ENCODE measurements at places on chromosomes 13 and 19. TPM values are rescaled to one million over a fixed set of nuclear protein-coding genes. Genes with fewer than 3 reads are reported as not detected.

Gene ZNF540
- 7.3 TPM for polyA plus RNA-seq

- no peak for DNase-seq
These were observed 9.2 kb upstream of the ZNF358 start for GRCh38 chr19:7506385-7507328.

DNA sequence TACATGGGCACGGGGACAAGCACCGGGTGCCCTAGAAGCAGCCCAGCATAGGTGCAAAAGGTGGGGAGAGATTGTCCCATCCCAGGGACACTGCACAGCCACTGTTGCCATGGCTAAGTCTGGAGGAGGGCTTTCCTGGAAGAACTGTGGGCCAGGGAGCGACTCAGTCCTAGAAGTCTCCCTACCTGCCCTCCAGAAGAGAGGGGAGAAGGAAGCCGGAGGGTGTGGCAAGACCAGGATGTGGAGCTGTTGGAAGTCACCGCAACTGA lies 2.3 kb upstream of the FBN3 start:
- no peak for DNase-seq

GRCh38 chr13:29589234-29589633 lies 6.3 kb downstream of the SLC7A1 start:
- DNase-seq: peak; percentile 24

Gene TEKTIP1
- 5.1 TPM for polyA plus RNA-seq

- DNase-seq: no peak
These were observed 174.6 kb downstream of the ITGBL1 start for GRCh38 chr13:101626925-101627555.

Gene RFPL4AL1
- polyA plus RNA-seq: 0.25 TPM

DNA sequence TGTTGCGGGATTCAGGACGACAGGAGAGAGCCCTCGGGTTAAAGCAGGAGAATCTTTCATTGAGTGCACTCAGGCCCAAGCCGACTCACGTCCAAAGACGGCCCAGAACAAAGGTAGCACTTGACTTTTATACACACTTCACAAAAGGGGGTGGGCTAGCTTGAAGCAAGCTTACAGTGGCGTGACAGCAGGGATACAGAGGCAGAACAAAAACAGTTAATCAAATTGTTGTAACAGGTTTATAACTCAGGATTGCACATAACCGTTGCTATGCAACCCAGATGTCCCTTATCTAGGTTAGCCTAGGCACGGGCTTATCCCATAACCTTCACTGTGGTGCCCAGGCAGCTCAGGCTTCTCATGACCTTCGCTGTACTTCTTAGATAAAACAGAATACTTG lies 2.0 kb downstream of the MED25 start:
- no peak for DNase-seq

GRCh38 chr13:90068658-90069057 lies 1278.8 kb upstream of the MIR17HG start:
- DNase-seq: no peak

DNA sequence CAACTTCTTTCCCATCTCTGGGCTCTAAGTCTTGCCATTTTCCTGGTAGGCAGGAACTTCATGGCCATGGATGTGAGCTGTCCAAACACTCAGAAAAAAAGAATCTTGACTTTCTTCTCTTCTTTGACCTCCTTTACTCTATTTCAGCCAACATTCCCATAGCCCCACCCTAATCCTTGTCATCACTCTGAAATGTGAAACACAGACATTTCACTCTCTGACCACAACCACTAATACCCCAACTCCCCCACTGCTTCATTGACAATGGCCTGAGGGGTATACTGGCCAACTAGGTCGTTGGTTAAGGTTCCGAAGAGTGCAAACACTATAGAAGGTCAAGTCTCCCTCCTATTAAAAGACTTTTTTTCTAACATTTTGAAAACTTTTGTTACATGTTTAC lies 4.7 kb upstream of the CYP2A13 start:
- DNase-seq: no peak

DNA sequence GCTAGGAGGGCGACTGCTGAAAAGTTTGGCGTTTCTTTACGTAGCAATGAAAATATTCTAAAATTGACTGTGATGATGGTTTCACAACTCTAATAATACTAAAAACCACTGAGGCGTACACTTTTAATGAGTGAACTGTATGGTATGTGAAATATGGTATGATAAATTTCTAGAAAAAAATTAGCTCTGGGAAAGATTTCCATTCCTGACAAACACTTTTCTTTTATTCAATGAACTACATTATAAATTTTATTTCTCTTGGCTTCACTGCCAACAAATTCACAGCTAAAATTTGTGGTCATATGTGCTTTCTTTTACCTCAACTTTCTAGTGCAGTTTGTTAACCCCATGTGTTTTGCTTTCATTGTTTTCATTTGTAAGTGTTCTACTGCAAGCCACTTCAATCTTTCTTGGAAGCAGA lies 11.1 kb downstream of the ZC3H13 start:
- no peak for DNase-seq

GRCh38 chr13:64725492-64725891 lies 2504.6 kb downstream of the PCDH9 start:
- no peak for DNase-seq

DNA sequence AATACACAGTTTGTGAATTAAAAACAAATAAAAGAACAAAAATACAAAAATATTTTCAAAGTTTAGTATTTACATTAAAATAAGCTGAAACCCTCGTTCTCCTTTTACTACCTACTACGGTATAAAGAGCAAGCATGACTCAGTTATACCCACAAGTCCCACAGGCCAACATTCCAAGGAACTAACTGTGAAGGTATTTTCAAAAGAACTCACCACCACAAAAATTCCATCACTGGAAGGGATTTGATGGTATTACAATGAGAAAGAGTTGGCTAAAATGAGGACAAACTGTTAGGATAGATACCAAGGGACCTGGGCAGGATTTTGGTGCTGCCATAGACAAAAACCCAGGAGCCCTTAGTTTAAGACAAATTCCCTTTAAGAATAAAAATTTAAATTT lies 122.7 kb downstream of the TBC1D4 start:
- DNase-seq: no peak

- DNase-seq: no peak
These were observed 25.5 kb downstream of the UPF1 start for GRCh38 chr19:18857223-18857622.

DNA sequence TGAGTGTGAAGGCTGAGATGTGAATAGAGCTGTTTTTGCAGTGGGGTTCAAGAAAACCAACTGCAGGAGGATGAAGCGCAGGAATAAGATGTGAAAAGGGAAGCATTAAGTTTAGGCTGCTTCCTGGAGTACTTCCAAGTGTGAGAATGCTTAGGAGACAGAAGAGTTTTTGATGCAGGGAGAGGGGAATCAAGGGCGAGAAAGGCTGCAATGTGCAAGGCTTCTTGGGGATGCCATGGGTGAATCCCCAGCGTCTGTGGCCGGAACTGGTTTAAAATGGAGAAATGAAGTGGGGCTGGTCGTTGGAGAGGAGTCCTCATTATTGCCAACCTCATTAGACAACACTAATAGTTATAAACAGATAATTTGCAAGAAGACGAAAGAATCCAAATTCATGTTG lies 764.9 kb downstream of the LIG4 start:
- no peak for DNase-seq

GRCh38 chr19:21559444-21559843 lies 54.0 kb downstream of the ZNF429 start:
- DNase-seq: no peak

Gene TEX26
- polyA plus RNA-seq: 1.7 TPM

GRCh38 chr13:38697628-38698333 lies 10.9 kb downstream of the FREM2 start:
- no peak for DNase-seq

Gene COL4A1
- polyA plus RNA-seq: 531 TPM

DNA sequence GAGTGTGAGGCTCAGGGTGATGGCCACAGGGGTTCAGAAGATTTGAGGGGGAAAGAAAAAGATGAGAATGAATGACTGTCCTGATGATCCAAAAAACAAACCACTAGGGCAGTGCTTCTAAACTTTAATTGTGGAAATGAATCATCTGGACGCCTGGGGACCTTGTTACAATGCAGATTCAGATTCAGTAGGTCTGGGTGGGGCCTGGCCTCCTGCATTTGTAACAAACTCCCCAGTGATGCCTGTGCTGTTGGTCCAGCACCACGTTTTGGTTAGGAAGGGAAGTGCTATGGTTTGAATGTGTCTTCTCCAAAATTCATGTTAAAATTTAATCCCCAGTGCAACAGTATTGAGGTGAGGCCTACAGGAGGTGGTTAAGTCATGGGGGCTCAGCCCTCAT lies 49.5 kb upstream of the KPNA3 start:
- DNase-seq: no peak

DNA sequence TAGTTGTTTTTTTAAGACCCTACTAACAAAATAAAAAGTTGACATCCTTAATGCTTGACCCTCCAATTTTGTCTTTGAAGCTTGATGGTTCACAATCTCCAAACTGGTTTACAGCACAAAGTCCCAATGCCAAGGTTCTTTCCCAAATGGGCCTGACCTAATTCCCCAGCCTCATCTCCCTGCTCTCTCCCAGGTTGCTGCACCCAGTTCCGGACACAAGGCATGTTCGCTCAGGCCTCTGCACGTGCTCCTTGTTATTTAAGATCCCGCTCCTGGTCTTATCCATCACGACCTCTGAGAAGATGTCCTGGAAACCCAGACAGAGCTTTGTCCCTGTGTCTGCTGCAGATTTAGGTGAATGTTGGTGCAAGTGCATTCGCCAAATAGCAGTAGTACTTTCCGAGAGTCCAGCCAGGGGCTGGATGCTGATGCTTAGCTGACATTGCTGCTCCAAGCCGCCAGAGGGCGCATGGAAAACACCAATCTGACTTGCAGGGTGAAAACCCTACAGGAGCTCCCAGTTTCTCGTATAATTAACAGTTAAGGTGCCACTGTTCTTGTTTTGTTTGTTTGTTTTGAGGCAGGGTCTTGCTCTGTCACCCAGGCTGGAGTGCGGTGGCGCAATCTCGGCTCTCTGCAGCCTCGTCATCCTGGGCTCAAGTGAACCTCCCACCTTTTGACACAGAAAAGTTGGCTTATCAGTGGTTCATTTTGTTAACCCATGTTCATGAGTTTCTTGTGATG lies 18.5 kb downstream of the LYPD3 start:
- peak; percentile 76 for DNase-seq

GRCh38 chr13:38979891-38980749 lies 10.5 kb downstream of the STOML3 start:
- DNase-seq: peak; percentile 18

DNA sequence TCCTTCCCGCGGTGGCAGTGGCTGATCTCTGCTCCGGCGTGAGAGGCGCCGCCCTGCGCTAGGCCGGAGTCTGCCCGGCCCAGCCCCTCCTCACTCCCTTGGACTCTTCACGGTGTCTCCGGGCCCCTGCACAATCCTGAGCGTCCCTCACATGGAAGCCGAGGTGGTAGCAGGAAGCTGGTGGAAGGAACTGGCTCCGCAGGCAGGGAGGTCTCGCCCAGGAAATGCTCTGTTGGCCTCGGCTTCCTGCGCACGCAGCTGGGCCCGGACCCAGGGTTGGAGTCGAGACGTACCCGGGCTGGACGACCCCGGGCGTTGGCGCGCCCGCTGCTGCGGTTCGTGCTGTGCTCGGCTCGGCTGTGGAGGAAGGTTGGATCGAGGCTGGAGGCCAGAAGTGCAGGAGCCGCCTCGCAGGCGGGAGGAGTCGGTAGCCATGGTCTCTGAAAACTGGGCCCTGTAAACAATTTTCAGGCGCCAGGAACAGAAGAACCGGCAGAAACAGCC lies 46.3 kb downstream of the ZNF724 start:
- DNase-seq: peak; percentile 8

Gene VSIG10L
- 4.6 TPM for polyA plus RNA-seq

GRCh38 chr19:5953030-5953589 lies 24.8 kb downstream of the RANBP3 start:
- no peak for DNase-seq

Gene TNFRSF19
- 60.8 TPM for polyA plus RNA-seq

Gene ATCAY
- polyA plus RNA-seq: 0.18 TPM

Gene SLC25A41
- 1.0 TPM for polyA plus RNA-seq

DNA sequence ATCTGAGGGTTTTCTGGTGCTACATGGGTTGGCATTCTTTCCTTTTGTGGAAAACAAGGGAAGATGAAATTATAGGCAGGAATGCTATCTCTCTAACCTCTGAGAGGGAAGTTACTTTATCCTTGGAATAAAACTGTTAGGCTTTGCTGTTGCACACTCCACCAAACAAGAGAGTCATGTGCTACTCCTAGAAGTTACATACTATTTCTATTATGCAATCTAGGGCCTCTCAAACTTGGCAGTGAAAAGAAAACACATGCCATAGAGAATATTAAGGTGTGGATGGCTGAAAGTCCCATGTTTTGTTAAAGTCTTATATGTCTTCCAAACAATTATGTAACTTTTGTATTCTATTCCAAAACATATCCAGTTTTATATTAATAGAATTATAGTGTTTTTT lies 367.9 kb downstream of the SLC7A1 start:
- no peak for DNase-seq

Gene MCF2L
- 29.2 TPM for polyA plus RNA-seq

GRCh38 chr13:99996381-99996973 lies 14.9 kb downstream of the ZIC2 start:
- DNase-seq: no peak

DNA sequence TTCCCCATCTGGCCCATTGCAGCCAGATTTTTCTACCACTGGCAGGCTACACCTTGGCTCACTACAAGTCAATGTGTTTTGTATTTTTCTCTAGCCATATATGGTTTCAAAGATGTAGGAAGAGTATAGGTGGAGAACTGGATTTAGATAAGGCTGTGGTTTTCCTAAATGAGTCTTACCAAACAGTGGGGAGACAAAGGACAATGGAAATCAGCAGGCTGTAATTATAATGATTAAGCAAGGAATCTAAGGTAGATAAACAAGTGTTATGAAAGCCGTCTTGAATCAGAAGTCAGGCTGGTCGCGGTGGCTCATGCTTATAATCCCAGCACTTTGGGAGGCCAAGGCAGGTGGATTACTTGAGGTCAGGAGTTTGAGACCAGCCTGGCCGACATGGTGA lies 11.2 kb downstream of the IGFL1 start:
- DNase-seq: no peak

Gene LENG9
- polyA plus RNA-seq: 1.7 TPM

DNA sequence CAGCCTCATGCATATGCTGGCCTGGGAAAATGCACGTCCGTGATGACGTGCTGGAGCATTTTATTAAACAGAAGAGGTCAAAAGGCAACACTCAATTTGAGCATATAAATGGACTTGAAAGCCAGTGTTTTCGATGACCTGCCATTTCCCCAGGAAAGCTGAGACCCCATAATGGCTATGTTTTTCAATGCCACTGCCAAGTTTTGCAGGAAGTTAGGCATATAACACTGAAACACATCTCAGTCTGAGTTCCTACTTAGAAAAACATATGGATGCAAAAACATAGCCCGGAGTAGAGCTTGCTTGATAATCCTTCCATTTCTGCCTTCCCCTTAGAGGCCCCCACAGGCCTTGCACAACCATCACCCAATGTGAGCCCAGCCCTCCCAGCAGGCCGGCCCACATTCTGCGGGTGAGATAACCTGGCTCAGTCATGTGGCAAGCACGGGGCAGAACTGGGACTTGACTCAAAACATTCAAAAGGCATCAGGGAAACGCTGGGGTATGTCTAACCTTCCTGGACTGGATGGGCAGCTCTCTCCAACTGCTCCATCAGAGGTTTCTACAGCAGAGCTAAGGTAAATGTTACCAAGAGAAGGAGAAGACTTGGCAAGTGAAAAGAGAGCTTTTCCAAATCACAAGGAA lies 24.9 kb downstream of the EPS15L1 start:
- DNase-seq: peak; percentile 37

GRCh38 chr19:2702170-2703076 lies at the start of gene GNG7:
GNG7 (minus strand) TSS chr19:2702694; CDS start chr19:2520688, 182,006 bp downstream.
- DNase-seq: peak; percentile 94

Measured in left kidney (tissue), 8 donors.